Myometrial cell (primary cell): ENCODE measurements at places on chromosomes 7 and 10. TPM values are rescaled to one million over a fixed set of nuclear protein-coding genes. Genes with fewer than 3 reads are reported as not detected.

Gene SVIL
- total RNA-seq, result 0.53 and 0.58 TPM in 2 replicates

Gene NCF1
- total RNA-seq, result not detected in 2 replicates

Gene GJD4
- total RNA-seq, result not detected in 2 replicates

Gene LIPF
- not detected in 2 replicates for total RNA-seq

Gene HOGA1
- under 0.01 and 2.1 TPM in 2 replicates for total RNA-seq

Gene HHEX
- total RNA-seq, result 0.86 and 3.9 TPM in 2 replicates

Gene ELMO1
- not detected in 2 replicates for total RNA-seq

Gene UCN3
- not detected in 2 replicates for total RNA-seq
